ENCODE measurements at places on chromosomes 5 and 9. TPM values are rescaled to one million over a fixed set of nuclear protein-coding genes. Genes with fewer than 3 reads are reported as not detected.

CD274 gene
- 12.2 TPM for total RNA-seq

ARHGEF39 gene
- total RNA-seq = 19.9 TPM

LCN12 gene
- total RNA-seq = 1.3 TPM

- DNase-seq = no peak
Observed at GRCh38 chr5:44565902-44566301, 176.7 kb upstream of the FGF10 start.

DNA sequence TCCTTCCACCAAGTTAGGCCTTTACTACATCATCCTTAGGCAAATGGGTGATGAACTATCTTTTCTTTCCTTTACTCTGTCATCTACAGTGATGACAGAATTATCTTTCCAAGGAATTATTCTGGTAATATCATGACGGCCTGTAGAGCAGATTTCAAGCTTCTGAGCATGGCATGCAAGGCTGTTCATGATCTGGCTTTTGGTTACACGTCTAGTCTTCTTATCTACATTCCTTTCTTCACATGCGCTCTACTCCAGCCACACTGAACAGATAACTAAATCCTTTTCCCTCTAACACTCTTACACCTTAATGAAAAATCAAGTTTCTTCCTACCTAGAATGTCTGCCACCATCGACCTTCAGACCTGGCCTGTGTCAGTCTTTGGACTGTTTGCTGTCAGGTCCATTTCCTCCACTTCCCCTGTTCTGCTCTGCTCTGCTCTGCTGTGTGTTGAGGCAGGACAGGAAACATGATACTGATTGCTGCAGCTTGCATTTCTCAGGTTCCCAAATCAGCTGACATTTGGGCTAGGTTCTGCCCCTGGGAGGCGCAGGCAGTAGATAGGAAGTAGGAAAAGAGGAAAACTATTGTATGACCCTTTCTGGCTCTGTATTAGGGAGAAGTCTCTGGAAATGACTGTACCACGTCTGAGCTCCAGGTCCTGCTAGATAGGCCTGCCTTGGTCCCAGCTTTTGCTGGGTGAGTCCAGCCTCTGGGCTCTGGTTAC is 4.2 kb downstream of the SCGB3A2 start:
- DNase-seq = no peak

DNA sequence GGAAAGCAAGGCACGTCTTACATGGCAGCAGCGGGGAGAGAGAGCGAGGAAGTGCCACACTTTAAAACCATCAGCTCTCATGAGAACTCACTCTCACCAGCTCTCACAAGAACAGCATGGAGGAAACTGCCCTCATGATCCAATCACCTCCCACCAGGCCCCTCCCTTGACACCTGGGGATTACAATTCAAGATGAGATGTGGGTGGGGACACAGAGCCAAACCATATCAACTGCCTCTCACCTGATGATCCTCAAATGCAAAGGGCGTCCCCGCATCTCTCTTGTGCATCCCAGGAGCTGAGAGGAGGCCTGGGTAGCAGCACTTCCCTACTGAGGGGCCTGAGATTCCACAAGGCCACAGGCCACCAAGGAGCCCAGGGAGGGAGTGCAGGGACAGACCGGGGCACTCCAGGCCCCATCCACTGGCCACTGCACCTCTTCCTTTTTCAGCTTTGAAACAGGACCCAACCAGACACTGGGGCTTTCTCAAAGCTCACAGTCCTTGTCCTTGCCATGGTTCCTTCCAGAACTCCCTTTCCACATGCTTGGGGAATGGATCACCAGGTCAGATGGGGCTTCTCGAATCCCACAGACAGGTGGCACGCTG is 54.5 kb upstream of the IL17B start:
- DNase-seq = no peak

DNA sequence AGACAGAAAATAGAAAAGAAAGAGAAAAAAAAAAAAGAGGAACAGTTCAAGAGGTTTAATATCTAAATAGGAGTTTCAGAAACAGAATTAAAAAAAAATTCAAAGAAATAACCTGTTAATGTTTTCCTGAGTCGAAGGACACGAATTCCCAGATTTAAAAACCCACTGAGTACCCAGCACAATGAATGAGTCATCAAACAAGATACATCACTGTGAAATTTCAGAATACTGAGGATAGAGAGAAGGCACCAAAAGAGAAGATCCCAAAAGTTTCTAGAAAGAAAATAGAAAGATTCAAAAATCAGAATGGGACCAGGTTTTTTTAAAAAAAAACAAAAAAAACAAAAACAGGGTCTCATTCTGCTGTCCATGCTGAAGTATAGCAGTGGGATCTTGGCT is 8.8 kb downstream of the CDO1 start:
- no peak for DNase-seq

- no peak for DNase-seq
Observed at GRCh38 chr5:168819004-168819621, 239.9 kb upstream of the PANK3 start.

DNA sequence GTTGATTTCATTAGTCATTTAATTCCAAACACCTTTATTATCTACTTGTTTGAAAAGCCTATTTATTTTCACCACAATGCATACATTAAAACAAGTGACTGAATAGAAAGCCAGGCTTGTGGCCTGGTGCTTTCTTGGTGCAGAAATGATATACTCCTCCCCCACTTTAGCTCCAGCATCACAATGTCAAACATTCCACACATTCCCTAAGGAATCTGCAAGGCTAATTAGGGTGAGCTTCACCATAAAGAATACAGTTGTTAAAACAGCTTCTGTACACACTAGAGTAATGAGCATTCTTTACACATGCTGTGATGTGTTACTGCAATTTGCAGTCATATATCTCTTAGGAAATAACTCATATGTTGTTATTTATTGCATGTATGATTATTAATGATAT is 705.7 kb downstream of the CETN3 start:
- DNase-seq = no peak

DNA sequence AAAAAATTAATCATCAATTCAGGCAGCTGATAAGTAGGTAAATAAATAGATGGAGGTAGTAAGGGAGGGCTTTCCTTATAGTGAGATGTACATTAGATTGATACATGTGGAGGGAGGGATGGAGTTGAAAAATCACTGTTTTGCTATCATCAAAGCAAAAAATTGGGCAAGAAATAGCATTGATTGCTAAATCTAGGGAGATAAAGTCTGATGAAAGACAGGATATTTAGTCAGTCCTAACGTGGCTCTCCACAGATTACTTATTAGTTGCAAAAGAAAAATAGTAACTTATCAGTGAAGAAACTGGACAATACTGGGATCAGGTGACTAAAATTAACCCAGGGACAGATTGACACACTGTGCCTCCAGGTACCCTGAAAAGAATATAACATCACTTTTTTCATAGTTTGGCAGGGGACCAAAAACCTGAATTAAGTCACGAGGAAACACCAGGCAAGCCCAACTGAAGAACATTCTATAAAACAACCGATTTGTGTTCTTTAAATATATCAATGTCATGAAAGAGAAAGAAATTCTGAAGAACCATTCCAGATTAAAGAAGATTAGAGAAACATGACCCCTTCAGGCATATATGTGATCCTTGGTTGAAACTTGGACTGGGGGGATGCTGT is 27.1 kb upstream of the GOLPH3 start:
- DNase-seq = no peak

- no peak for DNase-seq
Observed at GRCh38 chr5:42507451-42508097, 84.3 kb downstream of the GHR start.

DNA sequence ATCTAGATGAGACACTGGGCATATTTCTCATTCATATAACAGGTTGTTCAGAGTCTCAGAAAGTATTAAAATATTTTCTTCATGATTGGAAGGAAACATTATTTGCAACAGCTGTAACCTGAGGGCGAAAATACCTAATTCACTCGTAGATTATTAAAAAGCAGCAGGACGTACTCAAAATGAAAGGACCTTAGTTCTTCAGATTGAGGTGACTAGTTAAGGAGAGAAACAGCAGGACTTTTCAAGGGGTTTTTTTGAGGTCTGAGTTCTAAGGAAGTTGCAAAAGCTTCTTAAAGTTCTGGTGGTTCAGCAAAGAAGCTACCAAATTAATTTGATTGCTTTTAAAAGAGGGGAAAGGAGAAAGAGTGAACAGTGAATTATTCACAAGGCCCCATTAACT is 174.9 kb downstream of the TMEM161B start:
- DNase-seq = no peak

All from activated CD8-positive, alpha-beta T cell treated with anti-CD3 and anti-CD28 coated beads for 36 hours (primary cell).